ENCODE measurements at places on chromosomes 3 and 15.

DNA sequence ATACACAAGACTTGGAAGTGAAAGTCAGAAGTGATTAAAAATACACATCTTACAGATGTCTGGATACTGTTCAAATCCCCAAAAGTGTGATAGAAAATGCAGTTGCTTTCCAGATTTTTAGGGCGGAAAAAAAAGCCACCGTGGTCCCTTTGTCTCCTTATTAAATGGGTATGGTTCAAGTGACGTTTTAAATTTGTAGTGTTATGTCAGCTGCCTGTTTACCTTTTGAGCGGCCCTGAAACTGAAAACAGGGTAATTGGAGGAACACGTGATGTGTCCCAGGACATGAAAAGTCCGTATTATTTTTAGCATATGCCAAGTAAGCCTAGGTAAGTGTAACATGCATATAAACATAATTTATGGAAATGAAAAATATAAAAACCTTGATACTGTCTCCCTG, 109.0 kb upstream of the PDZRN3 start:
- DNase-seq, result no peak

GRCh38 chr3:159069091-159069490, 267.2 kb downstream of the MFSD1 start:
- no peak for DNase-seq

DNA sequence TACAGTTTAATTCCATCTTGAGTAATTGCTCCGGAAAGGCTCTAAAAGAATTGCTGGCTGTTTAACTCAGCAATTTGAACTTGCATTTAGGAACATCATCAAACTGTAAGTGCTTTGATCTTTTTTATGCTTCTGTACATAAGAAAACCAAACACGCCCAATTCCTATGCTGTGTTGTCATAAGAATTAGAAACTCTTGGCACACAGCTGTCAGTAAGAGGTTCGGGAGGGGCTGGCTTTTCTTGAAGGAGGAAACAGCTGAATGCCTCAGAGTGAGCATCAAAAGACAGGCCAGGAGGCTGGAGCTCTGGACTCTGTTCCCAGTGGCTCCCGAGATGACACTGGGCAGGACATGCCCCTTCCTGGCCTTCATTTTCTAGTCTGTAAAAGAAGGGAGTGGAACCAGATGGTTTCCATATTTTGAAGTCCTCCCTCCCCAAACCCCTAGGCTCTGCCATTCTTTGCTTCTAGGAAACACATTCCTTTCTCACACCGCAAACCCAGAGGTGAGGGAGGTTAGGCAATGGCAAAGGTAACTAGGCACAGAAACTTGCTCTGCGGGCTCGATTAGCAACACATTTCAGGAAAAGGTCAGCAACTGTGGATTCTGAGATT, 73.7 kb upstream of the DLG1 start:
- no peak for DNase-seq

- DNase-seq, result no peak
These were observed 278.0 kb upstream of the NECTIN3 start for GRCh38 chr3:110793611-110794010.

GRCh38 chr3:88641033-88641604, 466.3 kb upstream of the EPHA3 start:
- no peak for DNase-seq

- DNase-seq, result no peak
These were observed 364.3 kb upstream of the BCHE start for GRCh38 chr3:166201476-166201875.

DNA sequence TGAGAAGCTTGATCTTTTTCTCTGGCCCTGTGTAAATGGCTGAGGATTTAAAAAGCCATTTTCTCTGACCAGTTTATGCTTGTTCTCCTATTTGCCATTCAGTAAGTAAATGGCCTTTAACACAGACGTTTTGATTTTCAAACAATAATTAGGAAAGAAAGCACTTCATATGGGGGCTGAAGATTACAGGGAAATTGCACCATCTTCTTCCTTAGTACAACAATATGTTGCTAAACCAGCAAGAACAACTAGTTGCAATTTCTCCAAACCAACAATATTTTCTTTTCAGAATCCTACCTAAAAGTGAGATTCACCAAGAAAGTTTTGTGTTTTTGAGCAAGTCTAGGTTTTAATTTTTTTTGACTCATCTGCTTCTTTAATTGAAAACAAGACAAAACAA, 80.5 kb upstream of the CCNL1 start:
- no peak for DNase-seq

- DNase-seq, result no peak
These were observed 3.2 kb downstream of the CTDSPL start for GRCh38 chr3:37864904-37865303.

Measured in GM19239 (cell line).